Osteocyte (in vitro differentiated cells): ENCODE measurements at places on chromosomes 2 and 18.

- DNase-seq, result no peak
These were observed 44.8 kb downstream of the KCMF1 start for GRCh38 chr2:85015653-85016360.

GRCh38 chr2:152587187-152587947 is 129.9 kb downstream of the PRPF40A start:
- no peak for DNase-seq

DNA sequence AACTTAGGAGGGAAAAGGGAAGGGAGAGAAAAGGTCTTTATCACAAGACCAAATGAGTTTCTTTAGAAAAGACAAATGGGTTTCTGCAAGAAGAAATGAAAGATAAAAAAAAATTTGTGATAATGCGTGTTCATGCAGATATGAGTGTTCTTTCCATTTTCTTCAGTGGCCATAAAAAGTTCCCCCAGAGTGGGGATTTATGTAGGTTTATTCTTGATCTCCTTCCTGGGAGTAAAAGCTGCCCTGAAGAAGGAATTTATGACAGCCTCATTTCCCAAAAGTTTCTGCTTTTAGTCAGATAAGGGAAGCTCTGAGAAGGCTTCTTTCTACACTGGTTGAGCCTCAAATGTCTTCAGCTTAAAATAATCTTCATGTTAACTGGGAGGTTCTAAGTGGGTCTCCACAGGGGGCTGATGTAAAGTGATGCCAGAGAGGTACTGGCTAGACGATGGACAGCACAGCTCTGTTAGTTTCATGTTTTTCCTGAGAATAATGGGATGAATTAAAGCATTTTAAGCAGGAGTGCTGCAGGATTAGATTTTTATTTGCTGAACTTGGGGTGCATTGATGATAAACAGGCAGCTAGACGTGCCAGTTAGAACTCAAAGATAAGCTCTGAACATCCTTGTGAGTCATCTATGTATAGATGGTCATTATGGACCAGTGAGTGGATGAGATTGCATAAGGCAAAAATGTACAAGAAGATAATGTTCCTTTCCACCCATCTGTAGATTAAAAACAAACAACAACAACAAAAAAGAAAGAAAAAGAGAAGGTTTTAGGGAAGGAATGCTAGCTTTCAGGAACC is 99.4 kb upstream of the MSH2 start:
- no peak for DNase-seq

DNA sequence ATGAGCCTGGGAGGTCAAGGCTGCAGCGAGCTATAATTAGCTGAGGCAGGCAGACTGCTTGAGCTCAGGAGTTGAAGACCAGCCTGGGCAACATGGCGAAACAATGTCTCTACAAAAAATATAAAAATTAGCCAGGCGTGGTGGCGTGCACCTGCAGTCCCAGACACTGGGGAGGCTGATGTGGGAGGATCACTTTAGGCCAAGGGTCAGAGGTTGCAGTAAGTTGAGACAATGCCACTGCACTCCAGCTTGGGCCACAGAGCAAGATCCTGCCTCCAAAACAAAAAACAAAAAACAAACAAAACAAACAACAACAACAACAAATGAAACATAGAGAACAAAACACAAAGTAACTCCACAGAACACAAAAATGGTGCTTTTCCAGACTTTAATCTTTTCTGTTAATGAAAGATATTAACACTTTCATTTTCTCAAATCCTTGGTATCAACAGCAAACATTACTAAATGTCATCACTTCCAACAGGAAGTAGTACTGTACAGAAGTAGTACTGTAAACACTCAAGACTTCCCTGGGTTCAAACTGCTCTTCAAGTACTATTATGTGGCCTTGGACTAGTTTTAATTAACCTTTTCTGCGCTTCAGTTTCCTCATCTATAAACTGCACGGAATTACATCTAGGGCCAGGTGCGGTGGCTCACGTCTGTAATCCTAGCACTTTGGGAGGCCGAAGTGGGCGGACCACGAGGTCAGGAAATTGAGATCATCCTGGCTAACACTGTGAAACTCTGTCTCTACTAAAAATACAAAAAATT is 27.9 kb downstream of the PUM2 start:
- DNase-seq, result no peak

DNA sequence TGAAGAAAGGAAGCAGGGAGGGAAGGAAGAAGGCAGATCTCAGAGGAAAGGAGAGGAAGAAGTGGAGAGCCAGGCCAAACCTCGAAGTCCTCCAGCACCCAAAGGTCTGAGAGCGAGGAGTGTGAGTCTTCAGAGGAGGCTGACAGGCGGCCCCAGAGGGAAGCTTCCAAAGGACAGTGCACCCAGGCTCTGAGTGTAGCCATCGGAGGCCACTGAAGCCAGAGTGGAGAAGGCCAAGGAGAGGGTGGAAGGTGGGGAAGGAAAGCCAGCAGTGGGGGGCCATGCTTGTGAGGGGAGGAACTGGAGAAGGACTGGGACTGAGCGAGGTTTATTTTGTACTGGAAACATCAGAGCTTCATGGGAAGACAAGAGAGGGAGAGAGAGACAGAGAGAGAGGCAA is 6.0 kb downstream of the ATP6V1B1 start:
- DNase-seq, result no peak

- DNase-seq, result no peak
These were observed 191.4 kb downstream of the SH3RF3 start for GRCh38 chr2:109320195-109320922.

- DNase-seq, result no peak
These were observed 179.2 kb downstream of the TTC32 start for GRCh38 chr2:19722531-19722971.

DNA sequence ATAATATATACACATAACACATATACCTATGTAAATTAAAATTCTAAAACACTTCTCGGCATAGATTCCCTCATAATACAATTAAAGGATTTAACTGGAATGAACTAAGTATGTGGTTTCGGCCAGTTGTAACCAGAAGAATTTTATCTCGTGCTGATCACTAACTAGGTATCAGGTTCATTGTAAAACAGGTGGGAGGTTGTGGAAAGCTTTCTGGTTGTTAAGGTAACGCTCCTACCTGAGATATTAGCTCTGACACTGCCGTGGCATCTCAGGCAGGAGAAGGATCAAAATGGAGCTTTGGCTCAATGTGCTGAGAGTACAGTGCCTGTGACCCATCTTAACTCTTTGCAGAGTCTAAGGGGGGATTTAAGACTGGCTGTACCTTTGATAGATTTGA is 42.5 kb downstream of the SLC9A2 start:
- DNase-seq, result no peak

- no peak for DNase-seq
These were observed 8.4 kb upstream of the IER3IP1 start for GRCh38 chr18:47184419-47185050.

DNA sequence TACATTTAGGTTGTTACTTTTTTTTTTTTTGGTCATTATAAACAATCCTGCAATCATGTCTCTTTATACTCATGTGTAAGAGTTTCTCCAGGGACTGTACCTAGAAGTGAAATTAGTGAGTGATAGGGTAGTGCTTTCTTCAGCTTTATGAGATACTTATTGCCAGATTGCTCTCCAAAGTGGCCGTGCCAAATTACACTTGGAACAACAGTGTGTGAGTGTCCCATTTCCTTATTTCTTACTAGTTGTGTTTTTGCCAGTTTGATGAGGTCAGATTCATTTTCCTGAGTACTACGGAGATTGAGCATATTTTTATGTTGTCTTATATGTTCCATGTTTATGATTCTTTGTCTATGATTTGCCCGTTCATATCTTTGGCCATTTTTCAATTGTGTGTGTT is 39.2 kb downstream of the GALNT1 start:
- DNase-seq, result no peak

DNA sequence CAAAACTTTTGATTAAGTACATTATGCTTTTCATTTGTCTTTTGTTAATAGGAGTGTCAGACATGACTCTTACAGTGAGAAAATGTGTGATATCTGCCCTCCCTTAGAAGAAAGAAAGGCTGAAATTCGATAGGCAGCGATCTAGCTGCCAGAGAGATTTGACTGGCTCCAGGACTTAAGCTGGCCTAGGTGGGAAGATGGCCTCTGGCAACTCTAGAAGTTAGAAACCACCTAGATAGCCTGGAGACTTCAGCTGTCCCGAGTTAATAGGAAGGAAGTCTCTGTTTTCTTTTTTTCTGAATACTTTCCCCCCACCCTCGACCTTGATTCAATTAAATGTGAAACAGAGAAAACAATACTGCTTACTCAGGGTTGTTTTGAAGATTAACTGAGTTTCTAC is 1194.7 kb upstream of the CRIM1 start:
- no peak for DNase-seq

DNA sequence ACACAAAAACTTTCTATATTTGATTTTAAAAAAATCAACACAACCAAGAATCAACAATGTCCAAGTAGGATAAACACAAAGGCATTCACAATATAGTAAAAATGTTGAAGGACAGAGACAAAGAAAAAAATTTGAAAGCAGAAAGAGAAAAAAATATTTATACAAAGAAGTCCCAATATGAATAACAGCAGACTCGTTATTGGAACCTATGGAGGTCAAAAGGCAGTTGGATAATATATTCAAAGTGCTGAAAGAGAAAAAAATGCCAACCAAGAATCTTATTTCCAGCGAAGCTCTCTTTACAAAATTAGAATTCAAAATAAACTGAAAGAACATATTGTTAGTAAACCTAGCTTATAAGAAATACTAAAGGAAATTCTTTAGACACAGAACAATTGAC is 859.5 kb downstream of the LRP1B start:
- DNase-seq, result no peak

DNA sequence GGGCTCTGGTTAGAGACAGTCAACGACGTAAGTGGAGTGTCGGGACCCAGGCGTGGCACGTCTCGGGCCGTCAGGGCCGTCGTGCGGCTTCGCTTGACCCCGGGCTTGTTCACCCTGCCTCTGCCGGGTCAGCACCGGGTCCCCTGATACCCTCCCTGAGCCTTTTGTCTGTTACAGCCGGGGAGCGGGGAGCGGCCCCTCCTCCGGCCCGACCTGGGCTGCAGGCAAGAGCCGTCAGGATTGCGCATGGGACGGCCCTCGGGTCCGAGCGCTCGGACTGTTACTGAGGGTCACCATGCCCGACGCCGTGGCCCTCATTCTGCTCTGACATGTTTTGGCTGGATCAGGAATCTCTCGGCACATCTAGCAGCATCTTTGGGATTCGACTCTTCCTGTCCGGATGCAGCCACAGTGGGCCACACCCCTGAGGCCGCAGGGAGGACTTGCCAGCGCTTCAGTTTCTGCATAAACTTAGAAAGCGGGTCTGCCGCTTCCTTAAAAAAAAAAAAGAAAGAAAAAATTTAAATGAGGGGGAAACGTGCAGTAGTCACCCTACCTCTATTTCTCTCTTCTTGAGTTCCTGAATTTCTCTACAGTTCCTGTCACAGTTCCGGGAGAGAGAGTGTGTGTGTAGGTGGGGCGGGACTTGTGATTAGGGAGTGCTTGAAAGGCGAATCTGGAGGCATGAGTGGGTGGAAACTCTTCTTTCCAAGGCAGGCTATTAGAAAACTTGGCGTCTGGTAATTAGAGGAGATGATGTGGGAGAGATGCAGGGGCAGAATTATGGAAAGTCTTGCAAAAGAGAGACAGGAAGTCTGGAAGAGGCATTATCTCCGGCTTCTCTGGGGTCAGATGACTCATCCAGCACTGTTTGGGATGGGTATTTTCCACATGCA is 909 bp downstream of the TMEM87B start:
- no peak for DNase-seq

DNA sequence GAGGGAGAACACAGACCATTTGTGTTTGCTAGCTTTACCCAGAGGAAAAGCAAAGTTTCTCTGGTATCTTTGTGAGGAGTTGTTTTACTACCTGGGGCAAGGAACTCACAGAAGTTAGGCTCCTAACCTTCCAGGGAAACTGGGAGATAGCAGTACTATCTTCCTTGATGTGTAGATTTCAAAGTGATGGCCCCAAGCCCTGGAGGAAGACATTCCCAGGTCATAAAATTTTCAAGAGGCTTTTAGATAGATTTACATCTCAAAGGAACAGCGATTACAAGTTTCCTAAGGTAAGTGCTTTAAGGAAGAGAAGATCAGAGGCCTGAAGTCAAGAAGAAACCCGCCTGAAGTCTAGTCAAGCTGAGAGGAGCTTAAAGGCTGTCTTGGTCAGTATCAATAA is 1187.8 kb upstream of the TMEFF2 start:
- DNase-seq, result no peak

- no peak for DNase-seq
These were observed 24.1 kb downstream of the COLEC11 start for GRCh38 chr2:3619033-3619432.

GRCh38 chr18:71405169-71405809 is 1116.4 kb downstream of the SOCS6 start:
- no peak for DNase-seq

- DNase-seq, result no peak
These were observed 25.0 kb downstream of the MPPE1 start for GRCh38 chr18:11883153-11883552.

DNA sequence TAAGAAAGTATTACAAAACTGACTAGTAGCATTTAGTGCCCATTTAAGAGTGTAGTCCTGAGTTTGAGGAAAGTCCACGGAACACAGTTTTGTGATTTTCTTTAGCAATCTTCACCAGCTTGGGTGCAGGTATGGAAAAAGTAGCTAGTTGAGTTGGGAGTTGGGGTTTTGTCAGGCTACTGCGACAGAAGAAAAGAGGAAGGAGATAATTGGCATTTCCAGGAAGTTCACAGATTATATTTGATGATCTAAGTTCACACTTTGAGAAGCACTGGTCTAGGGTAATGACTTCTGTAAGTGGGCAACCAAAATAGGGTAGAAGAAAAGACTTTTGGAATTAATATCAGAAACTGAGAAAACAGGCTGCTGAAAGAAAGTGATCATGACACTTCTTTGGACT is 52.1 kb downstream of the VIL1 start:
- no peak for DNase-seq

DNA sequence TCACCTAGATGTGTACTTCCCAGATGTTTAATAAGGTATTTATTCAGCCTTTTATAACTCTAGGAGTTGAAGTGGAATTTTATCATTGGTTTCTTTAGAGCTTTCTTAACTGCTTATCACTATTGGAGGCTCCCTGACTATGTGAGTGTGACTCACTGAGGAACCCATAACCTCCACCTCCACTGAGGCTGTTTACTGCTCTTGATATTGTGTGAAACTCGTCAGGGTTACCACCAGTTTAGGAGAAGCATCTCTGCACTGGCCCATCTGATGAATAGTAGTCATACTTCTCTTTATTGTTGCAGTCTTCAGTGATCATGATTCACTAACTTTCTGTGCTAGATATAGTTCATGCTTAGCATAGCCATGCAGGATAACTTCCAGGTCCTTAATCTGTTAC is 79.6 kb upstream of the UBXN4 start:
- no peak for DNase-seq

- no peak for DNase-seq
These were observed 157.6 kb upstream of the NRP2 start for GRCh38 chr2:205524656-205525055.

DNA sequence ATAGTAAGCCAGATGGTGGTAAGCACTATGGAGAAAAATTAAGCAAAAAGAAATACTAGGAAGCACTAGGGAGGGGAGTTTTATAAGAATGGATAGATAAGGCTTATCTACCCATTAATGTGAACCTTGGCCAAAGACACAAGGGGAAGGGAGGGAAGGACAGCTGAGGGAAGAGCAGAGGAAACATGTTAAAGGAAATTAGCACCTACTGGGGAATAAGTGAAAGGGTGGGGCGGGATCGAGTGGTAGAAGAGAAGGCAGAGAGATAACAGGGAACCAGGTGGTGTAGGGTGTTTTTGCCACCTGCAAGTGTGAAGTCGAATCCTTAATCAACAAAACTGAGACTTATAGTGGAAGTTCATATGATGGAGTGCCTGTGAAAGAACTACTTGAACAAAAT is 1.7 kb downstream of the UNC80 start:
- no peak for DNase-seq
